ENCODE measurements at places on chromosomes 11 and 22.

DNA sequence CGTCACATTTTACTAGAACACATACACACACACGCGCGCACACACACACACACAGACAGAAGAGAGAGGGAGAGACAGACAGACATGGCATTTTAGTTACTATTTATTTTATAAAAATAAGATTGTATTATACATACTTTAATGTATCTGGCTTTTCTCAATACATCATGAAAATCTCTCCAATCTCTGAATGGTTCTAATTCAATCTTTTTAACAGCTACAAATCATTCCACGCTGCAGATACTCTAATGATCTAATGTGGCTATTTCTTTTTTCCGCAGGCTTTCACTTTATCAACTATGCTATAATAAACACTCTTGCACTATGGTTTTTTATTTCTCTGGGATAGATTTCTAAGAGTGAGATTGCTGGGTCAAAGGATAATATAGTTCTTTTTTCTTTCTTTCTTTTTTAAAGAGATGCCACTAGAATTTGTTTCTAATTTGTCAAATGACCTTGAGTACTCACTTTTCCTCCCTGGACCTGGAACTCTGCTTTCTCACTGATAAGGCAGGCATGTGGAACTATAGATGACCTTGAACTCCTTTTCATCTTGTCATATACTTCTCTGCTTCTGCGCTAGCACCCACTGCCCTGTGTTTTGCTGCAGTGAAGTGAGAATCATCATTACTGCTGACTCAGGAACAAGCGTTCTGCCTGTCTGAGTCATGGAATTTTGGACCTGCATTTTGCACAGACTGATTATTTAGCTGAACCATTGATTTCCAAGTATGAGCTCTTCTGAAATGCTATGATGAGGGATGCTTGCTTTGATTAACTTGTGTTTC, 4.9 kb upstream of the SLC6A5 start:
- no peak for DNase-seq

GRCh38 chr22:34847072-34847471, 218.9 kb upstream of the ISX start:
- DNase-seq: no peak

DNA sequence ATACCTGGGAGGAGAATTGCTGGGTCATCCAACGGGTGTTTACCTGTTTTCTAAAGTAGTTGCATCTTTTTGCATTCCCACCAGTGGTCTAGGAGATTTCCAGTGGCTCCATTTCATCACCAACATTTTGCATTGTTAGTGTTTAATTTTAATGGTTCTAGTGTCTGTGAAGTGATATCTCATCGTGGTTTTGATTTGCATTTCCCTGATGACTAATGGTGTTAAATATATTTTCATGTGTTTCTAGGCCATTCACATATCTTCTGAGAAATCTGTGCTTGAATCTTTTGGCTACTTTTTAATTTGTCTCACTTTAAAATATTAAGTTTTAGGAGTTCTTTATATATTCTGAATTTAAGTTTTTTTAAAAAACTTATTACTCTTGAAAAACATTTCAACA, 439.6 kb downstream of the TMEM135 start:
- DNase-seq: no peak

DNA sequence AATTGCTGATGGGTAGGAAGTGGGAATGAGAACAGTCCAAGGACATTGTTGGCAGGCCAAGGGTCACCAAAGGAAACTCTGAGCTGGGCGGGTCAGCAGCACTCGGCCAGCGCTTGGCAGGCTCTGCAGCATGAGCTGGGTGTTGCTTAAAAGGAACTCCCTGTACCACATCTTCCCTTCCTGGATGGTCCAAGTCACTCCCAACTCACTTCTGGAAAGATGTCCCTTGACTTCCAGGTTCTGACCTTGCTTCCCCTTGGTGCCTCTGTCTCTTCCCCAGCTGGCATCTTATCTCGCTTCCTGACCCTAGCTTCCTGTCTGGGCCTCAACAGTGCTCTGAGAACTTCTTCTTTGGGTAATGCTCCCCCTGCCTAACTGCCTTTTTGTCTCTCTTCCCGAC, 24.8 kb upstream of the SWAP70 start:
- no peak for DNase-seq

DNA sequence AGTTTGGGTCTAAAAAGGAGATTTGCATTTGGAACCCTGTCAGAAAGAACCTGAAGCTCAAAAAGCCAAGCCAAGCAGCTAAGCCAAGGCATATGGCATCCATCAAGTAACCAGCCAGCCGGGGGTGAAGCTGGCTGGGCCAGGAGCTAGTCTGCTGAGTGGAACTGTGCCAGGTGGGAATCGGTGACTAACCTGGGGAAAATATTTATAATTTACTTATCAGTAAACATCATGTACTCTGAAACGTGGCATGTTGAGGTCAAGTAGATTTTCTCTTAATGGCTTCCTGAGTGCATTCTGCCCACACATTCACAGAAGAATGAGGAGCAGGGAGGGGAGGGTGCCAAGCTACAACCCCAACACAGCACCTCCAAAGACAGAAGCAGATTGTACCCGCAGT, 70.5 kb upstream of the SESN3 start:
- DNase-seq: no peak

- DNase-seq: no peak
These were observed 4.0 kb downstream of the CARNS1 start for GRCh38 chr11:67419325-67420049.

GRCh38 chr22:30922151-30922611, 46.4 kb downstream of the MORC2 start:
- peak; percentile 59 for DNase-seq

- no peak for DNase-seq
These were observed 1.8 kb downstream of the SYTL2 start for GRCh38 chr11:85809191-85809590.

DNA sequence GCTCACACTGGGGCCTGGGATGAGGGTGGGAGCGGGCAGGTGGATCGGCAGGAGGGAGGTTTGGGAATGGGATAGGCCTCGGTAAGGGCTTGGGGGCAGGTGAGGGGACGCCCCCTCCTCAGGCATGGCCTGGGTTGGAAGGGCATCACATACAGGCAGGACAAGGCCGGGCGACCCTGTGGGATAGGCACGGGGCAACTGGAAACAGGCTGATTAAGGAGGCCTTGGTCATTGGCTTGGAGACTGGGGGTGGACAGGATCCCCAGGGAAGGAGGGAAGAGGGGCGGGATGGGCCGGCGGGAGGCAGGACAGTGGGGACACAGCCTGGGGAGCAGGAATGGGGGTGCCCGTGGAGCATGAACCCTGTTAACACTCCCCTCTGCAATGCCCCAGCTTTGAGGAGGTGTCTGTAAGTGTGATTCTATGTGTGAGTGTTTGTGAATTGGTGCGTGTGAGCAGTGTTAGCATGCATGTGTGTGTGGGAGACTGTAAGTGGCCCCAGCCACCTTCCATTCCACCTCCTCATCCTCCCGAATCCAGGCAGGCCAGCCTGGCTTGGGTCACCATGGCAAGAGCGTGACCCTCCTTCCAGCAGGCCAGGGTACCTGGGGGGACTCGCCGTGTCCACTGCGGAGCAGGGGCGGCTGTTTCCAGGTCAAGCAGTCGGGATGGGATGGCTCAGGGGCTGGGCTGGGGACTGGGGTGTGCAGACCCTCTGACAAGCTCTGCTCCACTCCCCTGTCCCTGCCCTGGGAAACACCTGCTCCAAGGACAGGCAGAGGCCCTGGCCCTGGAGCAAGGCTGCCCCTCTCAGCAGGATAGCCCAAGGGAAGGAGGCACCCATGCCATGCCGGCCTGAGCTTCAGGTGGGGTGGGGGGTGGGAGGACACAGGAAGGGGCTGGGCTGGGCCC, 3.4 kb upstream of the PIM3 start:
- no peak for DNase-seq

DNA sequence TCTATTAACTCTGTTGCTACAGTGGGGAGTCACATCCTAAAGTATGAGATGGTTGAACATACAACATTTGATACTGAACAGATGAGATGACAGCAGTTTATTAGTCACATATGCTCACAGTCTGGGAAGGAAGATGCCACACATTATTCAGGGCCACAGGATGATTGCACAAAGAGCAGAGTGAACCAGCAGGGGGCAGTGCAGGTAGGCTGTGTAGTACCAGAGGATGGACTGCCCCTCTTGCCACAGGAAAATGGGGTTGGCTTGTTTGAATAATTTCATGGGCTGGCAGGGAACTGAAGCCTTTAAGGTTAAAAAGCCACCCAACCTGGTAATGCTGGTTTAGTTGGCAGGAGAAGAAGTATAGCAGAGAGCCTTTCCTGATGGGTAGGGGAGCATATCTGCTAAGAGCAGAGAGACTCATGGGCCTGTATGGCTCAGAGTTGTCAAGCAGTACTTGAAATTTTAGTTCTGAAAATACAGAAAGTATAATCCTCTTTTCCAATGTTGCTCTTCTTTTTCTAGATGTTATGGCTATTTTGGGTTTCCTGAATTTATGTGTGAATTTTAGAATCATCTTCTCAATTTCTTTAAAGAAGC, 180.4 kb upstream of the B3GAT1 start:
- peak; percentile 52 for DNase-seq

- DNase-seq: no peak
These were observed 5.7 kb downstream of the POLR3H start for GRCh38 chr22:41538583-41538982.

DNA sequence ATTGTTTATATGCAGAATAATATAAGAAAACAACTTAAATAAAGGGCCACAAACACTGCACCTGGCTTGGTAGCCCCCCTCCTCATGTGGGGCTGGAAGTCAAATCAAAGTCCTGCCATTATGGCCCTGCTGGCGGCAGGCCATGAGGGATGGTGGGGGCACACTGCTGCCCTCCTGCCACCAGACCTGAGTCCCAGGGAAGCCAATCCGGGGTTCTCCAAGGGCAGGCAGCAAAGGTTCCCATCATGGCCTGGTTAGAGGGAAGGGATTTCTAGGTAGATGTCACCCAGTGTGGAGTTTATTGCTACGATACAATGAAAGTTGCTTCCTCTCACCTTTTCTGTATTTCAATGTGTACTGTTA, 39.1 kb downstream of the C11orf58 start:
- no peak for DNase-seq

DNA sequence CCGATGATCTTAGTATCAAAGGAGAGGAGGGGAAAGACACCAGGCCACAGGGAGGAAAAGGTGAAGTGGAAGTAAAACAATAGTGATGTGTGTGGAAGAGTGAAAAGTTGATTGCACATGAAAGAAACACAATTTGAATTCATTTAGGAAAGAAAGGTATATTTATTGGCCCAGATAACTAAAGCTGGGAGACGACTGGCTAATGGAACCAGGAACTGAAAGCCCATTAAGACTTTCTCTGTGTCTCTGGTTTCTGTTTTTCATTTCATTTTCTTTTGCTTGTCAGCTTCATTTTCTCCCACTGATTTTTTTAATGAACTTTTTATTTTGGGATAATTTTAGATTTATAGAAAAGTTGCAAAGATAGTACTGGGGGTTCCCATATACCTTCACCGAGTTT, 5.1 kb upstream of the DCHS1 start:
- no peak for DNase-seq

GRCh38 chr11:86214710-86215109, 29.8 kb upstream of the EED start:
- DNase-seq: no peak

DNA sequence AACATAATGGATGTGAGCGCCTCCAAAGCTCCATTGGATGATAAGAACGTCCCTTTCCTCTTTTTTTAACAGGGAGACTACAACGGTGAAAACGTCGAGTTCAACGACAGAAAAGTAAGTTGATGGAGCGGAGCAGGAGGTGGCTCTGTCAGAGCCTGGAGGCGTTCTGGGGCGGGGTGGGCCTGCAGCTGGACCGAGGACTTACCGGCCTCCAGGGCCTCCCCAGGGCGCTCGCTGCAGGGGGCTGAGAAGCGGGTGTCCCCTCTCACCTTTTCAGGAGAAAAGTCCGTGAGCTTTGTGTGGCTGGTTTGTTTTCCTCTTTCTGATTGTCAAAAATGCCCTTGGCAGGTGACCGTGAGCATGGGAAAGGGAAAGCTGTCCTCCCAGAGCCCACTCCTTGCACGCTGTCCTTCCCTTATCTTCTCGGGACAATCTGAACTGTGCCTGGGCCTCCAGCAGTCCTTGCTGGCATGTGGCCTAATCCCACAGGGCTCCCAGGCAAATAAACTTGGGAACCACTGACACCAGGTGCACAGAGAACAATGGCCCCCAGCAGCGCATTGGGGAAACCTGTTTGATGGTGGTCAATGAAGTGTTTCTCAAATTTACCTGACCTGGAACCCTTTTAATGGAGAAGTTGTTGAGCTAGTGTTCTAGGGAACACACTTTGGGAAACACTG, 38.4 kb downstream of the ANO1 start:
- DNase-seq: no peak

GRCh38 chr11:122797651-122798050, 40.6 kb upstream of the CRTAM start:
- no peak for DNase-seq

DNA sequence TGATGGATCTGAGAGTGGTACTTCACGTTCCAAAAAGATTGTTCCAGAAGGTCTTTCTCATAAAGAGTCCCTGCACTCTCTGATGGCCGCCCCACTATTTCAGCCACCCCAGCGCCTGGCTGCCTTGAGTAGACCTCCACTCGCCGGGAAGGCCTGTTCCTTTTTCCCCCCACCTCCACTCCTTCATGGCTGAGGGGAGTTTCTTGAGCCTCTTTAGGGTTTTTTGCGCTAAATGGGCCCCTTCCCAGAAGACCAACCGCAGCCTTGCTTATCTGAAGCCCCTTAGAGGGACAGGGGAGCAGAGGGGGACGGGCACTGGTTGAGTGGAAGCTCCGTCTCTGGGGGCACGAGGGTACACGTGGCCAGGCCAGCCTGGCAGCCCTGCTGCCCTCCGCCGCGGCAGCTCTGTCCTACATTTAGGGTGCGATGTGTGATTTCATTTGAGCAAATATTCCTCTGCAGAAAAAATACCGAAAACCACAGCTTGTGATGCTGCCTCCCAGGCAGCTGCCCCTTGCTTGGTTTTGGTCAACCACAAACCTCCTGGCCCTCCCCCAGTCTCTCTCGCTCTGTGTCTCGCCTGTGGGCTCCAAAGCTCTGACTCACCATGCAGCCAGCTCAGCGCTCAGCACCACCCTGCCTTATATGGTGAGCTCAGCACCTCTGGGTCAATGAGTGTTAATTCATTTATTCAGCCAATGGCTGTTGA, 88.7 kb downstream of the TP53I11 start:
- peak; percentile 93 for DNase-seq

- DNase-seq: no peak
These were observed 92.1 kb upstream of the GRK3 start for GRCh38 chr22:25472382-25472781.

GRCh38 chr11:126136507-126136906, 73.8 kb upstream of the CDON start:
- no peak for DNase-seq

GRCh38 chr11:71198141-71198822, 54.1 kb downstream of the SHANK2 start:
- no peak for DNase-seq

All from T-helper 2 cell (primary cell).